ENCODE measurements at places on chromosomes 13 and 19. TPM values are rescaled to one million over a fixed set of nuclear protein-coding genes. Genes with fewer than 3 reads are reported as not detected.

DNA sequence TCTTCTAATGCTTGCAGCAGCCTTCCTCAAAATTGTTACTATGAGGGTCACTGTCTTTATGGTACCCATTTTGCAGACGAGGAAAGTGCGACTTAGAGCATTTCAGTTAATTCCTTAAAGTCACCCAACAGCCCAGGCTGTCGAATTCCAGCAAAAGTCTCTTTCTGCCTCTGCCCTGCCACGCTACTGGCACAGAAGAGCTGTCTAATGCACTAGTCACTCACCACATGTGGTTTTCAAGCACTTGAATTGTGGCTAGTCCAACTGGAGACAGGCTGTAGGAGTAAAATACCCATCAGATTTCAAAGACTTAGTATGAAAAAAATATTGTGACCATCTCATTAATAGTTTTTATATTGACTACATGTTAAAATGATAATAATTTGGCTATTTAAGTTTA is 1.7 kb downstream of the FPR1 start:
- no peak for DNase-seq

GRCh38 chr19:40056505-40056904 is 474 bp upstream of the ZNF780B start:
- no peak for DNase-seq

- DNase-seq: no peak
Observed at GRCh38 chr13:27622881-27623280, 1.2 kb downstream of the POLR1D start.

GRCh38 chr13:48404952-48405351 is 8.0 kb downstream of the LPAR6 start:
- DNase-seq: no peak

DNA sequence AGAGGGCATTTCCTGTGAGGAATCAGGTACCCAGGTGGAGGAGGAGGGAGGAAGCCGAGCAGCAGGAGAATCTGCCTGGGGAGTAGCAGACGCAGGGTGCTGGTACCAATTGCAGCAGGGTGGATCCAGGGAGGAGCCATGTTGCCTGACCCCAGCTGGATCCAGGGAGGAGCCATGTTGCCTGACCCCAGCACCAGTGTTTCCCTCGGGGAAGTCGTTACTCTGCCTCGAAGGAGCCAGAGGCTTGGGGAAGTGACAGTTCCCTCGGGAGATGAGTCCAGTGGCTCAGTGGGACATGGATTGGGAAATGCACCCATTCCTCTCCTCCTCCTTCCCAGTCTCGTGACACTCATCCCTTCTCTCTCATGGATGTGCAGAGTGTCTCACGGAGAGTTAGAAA is 31.5 kb downstream of the LAIR2 start:
- DNase-seq: no peak

Gene PTPRH
- 2.3 TPM for total RNA-seq

Gene TMPRSS9
- total RNA-seq: not detected
